ENCODE measurements at places on chromosomes 12 and 14.

GRCh38 chr14:66610154-66610563 lies 102.2 kb downstream of the GPHN start:
- DNase-seq = no peak

GRCh38 chr12:27709932-27710591 lies 570 bp upstream of the MRPS35 start:
- peak; percentile 36 for DNase-seq

DNA sequence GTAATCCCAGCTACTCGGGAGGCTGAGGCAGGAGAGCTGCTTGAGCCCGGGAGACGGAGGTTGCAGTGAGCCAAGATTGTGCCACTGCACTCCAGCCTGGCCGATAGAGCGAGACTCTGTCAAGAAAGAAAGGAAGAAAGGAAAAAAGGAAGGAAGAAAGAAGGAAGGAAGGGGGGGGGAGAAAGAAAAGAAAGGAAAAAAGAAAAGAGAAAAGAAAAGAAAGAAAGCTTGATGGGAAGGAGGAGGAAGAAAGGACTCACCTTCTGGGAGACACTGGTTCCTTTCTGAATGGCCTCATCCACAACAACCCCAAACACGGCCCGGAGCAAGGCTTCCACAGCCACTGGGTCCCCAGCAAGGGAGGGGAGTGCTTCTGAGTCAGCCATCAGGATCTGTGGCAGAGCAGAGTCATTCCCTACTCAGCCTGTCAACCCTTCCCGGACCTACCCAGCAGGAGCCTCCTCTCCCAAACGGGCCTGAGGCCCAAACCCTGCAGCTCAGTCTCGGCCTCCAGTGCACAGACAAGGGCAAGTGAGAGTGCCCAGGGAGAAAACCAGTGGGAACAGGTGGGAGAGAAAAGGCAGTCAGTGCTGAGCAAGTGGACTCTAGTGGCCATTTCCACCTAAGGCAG lies 7.3 kb upstream of the ZNF740 start:
- peak; percentile 57 for DNase-seq

- DNase-seq = no peak
Observed at GRCh38 chr14:21933681-21934080, 260.1 kb upstream of the OR4E1 start.

DNA sequence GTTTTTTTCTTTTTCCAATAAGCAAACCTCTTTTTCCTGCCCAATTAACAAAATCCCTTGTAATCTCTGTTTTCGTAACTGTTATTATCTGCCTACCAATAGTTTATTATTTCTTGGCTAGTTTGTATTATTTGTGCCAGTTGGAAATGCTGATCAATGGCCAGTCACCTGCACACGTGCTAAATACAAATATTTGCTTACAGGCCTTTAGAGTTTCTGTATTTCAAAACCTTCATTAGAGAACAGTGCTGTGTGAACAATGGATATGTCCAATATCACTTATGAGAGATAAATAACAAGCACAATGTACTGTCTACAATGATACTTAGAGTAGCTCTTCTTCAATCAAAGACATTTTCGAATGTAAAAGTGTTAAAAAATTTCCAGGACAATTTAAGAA lies 10.8 kb upstream of the DYRK2 start:
- no peak for DNase-seq

- no peak for DNase-seq
Observed at GRCh38 chr12:41956353-41956752, 188.3 kb downstream of the GXYLT1 start.

GRCh38 chr12:92912052-92912451 lies 17.0 kb downstream of the EEA1 start:
- no peak for DNase-seq

DNA sequence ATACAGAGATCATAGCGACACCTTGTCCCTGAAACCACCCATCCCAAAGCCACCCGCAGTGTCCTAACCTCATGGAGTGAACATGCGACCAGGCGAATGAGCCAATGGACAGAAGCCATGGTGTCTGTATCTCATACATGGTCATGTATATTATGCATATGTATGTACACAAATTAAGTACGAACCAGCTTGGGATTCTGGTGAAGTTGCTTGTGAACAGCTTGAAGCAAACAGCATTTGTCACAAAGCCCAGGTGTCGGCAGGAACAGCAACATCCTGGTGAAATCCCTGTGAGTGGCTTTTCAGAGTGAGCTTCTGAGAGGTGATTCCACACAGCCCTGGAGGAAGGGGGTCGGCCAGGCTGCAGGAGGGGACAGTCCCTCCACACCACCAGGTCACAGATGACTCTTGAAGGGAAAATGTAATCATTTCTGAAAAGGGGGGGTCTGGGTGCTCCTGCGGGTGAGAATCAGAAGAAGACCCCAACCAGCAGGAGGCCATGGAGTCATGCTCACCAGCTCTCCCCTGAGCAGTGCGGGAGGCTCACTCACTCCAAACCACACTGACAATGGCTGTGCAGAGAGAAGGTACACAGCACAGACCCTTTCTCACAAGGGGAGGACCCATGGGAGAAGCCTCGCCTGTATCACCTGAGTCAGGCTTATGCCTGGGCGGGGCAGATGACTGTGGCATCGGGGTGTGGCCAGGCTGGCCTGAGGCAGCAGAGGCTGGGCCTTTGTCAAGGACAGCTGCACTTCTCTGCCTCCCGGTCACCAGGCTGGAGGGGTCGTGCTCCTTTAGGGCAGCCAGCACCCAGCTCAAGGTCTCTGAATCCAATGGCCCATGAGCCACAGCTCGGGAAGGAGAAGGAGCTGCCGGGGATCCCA lies 14.3 kb downstream of the CHGA start:
- no peak for DNase-seq

DNA sequence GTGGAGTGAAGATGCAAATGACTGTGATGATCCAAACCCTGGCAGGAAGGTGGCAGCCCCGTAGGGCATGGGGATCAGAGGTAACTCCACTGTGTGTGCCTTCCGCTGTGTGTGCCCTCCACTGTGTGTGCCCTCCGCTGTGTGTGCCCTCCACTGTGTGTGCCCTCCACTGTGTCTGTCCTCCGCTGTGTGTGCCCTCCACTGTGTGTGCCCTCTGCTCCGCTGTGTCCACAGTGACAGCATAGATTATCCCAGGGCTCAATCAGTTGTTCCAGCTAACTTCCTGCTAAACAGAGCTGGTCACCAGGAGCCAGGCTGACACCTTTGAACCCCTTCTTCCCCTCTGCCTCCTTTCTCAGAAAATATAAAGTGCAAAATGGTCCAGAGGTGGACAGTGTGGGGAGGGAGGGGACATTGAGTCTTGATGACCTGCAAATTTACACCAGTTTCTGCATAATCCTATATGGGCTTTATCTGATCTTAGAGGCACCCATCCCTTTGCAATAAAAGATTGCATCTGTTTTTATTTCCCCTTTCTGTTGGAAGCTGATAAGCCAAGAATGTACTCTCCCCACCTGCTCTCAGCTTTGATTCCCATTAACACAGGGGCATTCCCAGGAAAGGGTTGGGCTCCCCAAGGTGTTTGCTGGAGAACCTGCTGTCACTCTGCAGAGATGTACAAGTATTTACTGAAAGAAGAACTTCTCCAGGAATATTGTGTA lies 21.6 kb upstream of the HNF1A start:
- DNase-seq = no peak

GRCh38 chr12:122035292-122035691 lies 13.6 kb downstream of the BCL7A start:
- DNase-seq = no peak

- no peak for DNase-seq
Observed at GRCh38 chr14:31357279-31357678, 63.1 kb downstream of the HEATR5A start.

- no peak for DNase-seq
Observed at GRCh38 chr12:1305791-1306500, 288.4 kb downstream of the FBXL14 start.

DNA sequence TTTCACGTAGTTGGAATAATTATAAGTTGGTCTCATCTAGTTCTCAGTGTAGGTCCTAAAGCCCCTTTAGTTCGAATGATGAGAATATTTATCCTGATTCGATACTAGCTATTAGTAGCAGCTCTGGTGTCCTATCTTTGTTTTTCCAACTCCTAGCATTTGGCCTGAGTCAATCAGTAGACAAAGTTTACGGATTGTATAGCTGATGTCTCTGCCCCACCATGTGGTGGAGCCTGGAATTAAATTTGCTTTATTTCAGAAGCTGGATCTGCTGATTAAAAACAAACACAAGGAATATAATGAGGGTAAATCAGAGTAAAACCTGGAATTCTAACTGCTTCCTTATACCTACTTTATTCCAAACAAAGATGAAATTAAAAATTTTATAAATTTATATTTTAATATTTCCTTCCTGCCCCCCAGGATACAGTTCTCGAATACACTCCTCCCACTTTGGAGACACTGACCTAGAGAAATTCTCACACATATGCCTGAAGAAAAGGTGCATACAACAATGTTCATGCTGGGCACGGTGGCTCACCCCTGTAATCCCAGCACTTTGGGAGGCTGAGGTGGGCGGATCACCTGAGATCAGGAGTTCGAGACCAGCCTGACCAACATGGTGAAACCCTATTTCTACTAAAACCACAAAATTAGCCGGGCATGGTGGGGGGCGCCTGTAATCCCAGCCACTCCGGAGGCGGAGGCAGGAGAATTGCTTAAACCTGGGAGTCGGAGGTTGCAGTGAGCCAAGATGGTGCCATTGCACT lies 7.6 kb upstream of the BRMS1L start:
- DNase-seq = peak; percentile 67

GRCh38 chr12:80217011-80217535 lies 117.7 kb downstream of the OTOGL start:
- no peak for DNase-seq

DNA sequence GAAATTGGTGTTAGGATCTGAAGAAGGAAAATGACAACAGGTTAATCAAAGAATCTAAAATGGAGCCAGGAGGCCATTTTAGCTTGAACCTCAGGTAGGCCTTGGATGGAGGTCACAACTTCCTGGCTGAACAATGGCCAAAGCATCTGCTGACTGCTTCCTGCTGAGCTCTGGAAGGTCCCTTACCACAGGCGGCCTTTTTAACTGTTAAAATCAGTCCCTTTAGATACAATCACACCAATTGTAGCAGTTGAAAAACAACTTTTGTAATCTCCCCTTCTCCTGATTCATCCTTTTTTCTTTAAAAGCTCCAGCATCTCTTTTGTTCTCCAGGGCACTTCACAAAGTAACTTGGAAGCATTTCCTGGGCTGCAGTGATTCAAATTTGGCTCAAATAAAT lies 388.8 kb downstream of the PDZRN4 start:
- no peak for DNase-seq

DNA sequence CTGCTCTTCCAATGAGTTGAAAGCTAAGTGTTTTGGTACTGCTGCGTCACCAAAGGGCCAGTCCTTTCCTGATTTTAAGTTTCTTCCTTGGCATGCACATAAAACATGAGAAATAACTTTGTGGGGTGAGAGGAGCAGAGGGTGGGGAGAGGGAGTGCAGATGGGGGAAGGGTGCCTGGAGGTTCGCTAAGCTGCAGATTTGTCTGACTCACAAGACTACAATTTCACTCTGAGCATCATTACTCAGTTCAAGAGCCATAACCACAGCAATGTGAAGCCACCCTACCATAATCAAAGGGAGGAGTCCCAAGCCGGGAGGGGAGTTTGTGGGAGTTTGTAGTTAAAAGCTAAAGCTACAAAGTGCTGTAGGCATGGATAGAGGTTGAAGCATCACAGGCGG lies 136.1 kb downstream of the ANO2 start:
- peak; percentile 86 for DNase-seq

DNA sequence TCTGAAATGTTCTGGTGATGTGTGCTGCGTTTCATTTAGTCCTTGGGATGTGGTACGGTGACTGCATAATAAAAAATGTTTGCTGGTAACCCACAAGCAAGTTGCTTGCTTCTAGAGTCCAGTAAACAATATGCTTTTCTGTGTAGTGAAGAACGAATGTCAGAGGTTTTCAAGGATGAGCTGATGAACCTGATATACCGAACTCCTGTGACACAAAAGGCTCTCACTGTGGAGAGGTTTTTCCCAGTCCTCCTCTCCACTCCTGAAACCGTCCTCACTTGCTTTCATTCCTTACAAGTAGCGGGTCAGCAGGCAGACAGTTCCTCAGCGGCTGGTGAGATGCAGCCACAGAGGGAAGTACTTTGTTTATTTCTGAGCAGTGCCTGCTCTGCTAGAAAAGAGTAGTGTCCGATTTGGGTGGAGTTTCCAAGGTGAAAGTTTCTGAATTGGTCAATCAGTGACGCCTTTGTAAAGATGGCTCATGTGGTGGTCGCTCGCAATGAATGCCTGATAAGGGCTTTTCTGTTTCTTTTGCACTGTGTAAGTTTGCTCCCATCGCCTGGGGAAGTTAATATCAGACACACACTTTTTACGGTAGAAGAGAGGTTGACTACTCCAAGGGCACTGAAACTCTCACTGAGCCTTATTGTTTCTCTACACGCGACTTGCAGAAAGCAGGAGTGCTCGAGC lies 3.0 kb downstream of the ETV6 start:
- DNase-seq = peak; percentile 52

DNA sequence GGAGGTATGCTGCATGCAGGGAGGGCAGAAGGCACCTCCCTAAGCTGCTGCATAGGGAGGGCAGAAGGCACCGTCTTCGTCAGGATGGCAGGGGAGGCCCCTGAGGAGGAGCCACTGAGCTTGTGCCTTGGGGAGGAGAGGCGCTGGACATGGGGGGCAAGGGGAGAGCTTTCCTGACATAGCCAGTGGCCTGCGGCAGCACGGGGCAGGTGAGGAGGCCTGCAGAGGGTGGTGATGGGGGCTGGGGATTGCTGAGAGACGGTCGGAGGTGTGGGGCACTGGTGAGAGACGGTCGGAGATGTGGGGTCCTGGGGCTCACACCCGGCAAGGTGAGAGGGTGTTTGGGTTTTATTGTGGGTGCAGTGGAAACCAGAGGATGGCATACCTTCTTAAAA lies 10.4 kb upstream of the BDKRB2 start:
- DNase-seq = no peak

- no peak for DNase-seq
Observed at GRCh38 chr14:30403791-30404190, 155.2 kb upstream of the G2E3 start.

- no peak for DNase-seq
Observed at GRCh38 chr12:92107621-92108131, 38.0 kb downstream of the BTG1 start.

GRCh38 chr12:55850401-55850800 lies 7.7 kb upstream of the MMP19 start:
- no peak for DNase-seq

- DNase-seq = no peak
Observed at GRCh38 chr12:92304371-92305055, 158.9 kb upstream of the BTG1 start.

GRCh38 chr14:98474900-98475299 lies 797.1 kb downstream of the BCL11B start:
- DNase-seq = no peak

GRCh38 chr12:37666069-37666781 lies 650.3 kb upstream of the ALG10B start:
- DNase-seq = no peak

GRCh38 chr12:113987261-113988063 lies 21.3 kb upstream of the RBM19 start:
- no peak for DNase-seq
